ENCODE measurements at places on chromosomes 7 and 10.
A peak's percentile ranks its signal among the peaks of the same experiment; 100 is the strongest.

GRCh38 chr7:24981171-24981951, 1.4 kb upstream of the OSBPL3 start:
- DNase-seq, result peak; percentile 69

DNA sequence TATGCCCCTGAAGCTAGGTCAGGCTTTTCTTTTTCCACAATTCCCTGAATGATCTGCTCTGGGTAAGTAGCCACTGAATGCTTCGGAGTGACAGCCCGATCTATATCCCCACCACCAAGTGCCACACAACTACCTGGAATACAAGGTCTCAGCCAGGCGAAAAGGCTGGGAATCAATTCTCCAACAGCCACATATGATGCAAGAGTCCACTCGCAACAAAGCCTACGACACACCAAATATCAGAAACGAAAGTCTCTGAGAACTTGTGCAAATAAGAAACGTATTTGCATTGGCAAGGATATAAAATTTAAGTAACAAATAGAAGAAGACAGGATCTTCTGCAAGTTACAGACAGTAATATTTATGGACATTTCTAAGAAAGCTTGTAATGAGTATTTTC, 5.7 kb downstream of the HIPK2 start:
- DNase-seq, result no peak

DNA sequence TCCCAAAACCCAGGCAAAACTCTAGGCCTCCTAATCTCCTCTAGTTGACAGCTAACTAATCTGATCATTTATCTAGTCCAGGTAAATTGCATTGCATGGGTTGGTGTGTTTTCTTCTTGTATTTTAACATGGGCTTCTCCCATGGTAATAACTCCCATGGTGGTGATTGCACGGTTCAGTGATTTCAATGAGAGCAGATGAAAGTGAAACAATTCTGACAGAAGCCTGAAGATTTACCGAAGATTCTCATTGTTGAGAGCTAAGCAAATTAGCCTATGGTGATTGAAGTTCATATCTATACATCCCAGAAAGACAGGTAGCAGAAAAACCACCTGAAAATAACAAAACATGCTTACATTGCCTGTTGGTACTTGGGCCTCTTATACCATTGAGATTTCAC, 26.6 kb upstream of the LIPN start:
- no peak for DNase-seq

- no peak for DNase-seq
These were observed 157.0 kb upstream of the MKLN1 start for GRCh38 chr7:131170440-131171271.

DNA sequence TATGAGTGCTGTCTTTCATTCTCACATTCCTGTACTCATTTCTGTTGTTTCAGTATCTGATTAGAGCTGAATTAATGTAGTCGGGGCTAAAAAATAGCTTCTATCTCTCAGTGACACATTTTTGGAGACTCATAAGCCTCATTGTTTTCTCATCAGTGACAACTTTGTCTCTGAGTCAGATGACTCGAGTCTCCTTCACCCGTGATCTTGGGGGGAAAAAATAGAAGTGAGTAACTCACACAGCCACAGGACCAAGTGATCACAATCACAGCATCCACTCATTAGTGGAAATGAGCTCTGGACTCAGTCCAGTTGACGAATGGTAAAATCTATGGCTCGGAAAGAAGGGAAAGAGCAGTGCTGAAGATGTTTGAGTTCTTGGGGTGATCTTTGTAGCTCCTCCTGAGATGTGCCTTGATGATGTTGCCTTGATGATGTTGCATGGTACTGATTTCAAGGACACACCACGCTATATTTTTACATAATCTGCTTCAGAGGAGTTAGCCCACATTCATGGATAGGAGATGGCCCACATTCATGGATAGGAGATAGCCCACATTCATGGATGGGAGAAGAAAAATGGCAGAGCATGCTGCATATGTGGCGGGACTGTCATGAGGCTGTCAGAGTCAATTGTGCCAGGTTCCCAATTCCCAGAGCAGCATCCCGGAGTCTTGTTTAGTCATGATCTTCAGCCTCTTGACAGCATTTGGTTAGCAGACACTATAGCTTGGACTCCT, 214.7 kb downstream of the CELF2 start:
- DNase-seq, result no peak

- no peak for DNase-seq
These were observed 31.6 kb downstream of the GARIN1A start for GRCh38 chr7:128703609-128704241.

GRCh38 chr7:116180302-116180701, 30.0 kb upstream of the TES start:
- no peak for DNase-seq

- no peak for DNase-seq
These were observed 261.5 kb upstream of the KLF14 start for GRCh38 chr7:130995252-130996081.

GRCh38 chr7:103113164-103113563, 35.7 kb downstream of the NAPEPLD start:
- DNase-seq, result no peak

DNA sequence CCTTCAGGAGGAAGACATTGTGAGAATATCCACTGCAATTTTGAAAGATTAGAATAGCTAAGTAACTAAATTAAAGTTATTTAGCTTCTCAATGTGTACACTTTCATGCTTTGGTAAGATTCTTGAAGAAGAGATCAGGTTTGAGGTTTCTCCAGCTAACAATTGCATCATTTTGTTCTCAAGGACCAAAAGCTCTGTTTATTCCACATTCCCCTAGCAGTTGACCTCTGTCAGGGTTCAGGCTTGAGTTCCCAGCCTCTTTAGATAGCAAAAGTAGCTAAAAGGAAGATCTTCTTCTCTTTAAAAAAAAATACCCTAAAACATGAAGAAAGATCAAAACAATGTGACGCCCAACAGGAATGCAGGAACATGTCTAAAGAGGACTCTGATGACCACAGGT, 179.4 kb upstream of the IGFBP3 start:
- no peak for DNase-seq

Measured in BE2C (cell line).